ENCODE measurements at places on chromosomes 3 and 15.
A peak's percentile ranks its signal among the peaks of the same experiment; 100 is the strongest.

- no peak for DNase-seq
Observed at GRCh38 chr3:151156618-151157216, 46.3 kb downstream of the GPR171 start.

DNA sequence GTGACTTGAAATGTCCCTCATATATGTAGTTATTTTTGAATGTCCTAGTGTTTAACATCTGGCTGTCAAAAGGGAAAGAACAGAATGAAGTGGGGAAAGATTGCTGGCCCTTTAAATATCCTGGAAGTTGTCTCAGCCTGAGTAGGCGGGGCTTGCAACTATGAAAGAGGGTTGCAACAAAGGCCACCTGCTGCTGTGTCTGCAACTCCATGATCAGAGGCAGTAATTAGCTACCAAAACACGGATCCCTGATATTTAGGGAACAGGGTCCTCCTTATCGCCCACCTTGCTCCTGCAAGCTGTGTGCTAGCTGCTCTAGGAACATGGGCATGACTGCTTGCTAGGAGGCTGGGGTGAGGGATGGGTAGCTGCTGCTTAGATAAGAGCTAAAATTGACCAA, 100.2 kb upstream of the CFAP20DC start:
- DNase-seq: no peak

DNA sequence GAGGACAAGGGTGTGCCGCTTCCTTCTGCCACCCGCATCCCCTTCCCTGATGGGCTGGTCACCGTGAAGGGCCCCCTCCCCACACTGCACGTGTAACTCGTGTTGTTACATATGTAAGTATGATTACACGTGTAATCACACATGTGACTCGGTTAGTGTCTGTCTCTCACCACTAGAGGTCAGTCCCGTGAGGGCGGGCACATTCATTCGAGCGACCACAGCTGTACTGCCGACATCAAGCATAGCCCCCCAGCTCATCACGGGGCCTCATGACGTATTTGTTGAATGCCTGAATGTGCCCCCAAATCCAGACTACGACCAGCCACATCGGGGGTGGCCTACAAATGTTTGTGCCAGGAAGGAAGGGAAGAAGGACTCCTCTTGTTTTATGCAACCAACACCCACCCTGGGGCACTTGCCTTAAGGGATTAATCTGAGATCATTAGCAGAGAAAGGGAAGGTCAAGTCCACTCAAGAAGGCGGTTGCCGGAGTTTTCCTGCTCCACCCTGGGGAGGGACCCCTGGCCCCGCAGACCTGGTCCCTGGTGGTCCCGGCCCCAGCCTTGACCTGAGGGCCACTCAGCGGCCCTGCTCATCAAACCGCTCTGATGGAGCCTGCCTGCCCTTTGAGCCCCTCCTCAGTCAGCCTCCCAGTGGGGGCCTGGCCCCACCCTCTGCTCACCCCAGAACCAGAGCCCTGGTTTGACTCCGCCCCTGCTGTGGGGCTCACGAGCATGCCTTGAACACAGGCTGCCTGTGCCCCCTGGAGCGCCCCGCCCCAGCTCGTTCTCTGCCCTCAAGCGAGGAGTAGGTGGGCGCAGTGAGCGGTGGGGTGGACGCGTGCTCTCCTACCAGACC, 52.8 kb downstream of the RGMA start:
- peak; percentile 35 for DNase-seq

DNA sequence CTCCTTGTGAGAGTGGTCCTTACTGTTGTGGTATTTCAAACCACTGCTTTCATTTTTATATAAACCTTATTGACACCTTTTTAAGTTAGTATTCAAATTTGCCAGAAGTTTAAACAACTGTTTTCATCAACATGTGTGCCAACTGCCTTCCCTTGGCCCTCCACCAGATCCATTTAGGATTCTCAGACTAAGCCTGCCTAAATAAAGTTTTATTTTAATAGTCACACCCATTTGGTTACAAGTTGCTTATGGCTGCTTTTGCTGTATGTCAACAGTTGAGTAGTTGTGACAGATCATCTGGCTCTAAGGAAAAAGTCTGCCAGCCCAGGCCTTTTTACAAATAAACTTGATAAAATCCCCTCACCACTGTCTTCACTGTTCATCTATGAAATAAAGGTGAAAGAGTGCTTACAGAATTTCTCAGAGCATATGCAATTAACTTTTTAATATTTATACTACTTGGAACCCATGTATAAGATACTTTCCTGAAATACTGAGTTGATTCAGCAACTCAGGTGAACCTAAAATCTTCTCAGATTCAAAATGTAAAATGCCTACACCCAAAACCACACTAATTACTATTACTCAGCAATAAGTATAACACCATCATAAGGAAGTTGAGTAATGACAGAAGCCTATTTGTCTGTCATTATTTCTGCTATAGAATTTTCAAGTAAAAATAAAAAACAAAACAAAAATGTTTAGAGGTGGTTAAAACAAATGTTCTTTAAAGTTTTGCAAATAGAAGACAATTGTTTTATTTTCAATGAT, 35.1 kb downstream of the PEAK1 start:
- DNase-seq: no peak

DNA sequence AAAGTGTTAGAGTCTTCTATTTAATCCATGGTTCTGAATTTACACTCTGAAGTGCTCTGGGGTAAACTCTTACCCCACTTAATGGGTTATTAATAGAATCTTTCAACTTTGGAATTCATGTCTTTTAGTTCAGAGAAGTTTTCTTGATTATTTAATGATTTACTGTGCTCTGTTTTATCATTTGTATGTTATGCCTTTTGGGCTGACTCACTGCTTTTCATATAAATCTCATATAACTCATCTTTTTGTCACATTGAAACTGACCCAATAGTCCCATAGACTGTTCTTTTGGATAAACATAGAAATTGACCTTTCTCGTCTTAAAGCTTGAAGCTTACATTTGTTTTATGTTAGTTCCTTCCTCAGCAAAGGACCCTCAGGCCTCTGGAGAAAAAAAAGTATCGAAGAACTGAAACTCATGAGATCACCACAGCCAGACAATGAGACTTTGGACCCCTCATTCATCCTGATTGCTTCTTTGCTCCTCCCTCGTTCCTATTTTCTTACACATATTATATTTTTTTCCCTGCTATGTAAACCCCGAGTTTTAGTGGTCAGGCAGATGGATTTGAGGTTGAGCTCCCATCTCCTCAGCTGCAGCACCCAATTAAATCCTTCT, 229.1 kb upstream of the CBLB start:
- no peak for DNase-seq

DNA sequence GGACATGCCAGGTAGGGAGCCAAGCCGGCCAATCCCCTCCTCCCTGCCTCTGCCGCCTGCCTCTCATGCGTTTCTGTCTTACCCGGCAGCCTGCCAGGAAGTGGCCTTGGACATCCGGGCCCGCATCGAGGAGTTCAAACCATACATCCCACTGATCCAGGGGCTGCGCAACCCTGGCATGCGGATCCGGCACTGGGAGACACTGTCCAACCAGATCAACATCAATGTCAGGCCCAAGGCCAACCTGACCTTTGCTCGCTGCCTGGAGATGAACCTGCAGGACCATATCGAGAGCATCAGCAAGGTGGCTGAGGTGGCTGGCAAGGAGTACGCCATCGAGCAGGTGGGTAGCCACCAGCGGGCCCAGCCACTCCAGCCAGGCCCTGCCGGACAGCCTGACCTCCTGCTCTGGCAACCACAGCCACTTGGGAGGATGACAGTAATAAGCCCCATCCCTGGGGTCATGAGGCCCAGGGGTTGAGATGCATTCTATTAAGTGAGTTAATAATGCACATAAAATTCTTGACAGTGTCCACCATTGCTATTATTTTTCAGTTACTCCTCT, 37.3 kb downstream of the DNAH1 start:
- no peak for DNase-seq

DNA sequence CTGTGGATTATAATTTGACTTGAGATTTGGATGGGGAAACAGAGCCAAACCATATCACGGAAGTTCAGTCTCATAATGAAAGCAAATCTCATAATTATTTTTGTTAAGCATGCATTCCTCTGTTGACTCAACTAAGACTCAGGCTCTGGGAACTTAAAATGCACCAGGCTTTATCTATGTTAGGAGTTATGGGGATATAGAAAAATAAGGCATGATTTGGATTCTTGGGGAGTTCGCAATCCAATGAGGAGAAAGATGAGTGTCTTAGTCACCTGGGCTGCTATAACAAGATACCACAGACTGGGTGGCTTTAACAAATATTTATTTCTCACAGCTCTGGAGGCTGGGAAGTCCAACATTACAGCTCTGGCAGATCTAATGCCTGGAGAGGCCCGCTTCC, 89.4 kb upstream of the TJP1 start:
- no peak for DNase-seq

DNA sequence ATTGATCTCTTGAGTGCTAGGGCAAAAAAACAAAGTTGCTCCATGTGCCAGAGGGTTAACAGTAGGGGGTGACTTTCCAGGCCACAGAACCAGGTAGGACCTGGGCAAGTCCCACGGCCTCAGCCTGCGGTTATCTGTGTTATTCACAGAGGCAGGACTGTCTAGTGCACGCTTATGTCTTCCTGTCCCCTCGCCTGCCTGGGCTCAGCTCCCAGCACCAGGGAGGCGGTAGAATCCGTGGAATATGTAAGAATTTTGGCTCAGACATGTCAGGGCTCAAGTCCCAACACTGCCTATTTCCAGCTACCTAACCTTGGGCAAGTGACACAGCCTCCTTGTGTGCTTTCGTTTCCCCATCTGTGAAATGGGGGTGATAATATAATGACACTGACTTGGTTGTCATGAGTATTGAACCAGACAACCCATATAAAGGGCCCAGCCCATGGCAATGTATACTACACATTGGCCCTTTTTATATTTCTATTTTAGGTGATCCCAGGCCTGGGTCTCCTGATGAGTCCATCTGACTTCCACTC, 44.3 kb upstream of the FLNB start:
- no peak for DNase-seq

GRCh38 chr3:45525920-45526203, 68.7 kb upstream of the LIMD1 start:
- no peak for DNase-seq

DNA sequence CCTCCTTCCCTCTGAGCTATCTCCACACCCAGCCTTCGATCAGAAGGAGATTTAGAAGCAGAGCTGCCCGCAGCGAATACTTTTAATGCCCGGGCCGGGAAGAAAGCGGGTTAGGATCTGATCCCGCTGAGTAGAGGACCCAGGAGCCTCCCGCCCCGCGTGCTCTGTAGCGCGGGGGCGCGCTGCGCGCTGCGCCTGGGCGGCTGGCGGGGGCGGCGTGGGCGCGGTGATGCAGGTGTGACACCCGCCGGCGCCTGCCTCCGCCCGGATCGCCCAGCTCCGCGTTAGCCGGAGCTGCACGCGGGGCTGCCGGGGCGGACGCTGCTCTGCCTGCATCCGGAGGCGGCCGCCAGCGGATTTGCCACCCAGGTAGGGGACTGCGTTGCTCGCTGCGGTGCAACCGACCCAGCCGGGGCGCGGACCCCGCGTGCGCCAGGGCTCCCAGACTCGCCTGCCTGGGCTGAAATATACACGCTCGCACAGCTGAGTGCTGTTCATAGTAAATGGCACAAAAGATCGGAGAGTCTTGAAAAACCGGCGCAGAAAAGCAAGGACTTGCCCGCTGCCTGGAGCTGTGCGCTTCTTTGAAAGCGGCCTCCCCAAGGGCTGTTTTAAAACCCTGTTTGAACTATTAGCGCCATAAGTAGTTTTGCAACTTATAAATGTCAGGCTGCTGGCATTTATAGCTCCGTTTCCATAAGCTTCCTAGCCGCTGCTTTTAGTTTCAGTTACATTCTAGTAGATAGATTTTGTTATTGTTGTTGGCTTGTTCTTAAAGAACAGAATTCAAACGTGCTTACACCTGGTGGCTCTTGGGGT, at the start of gene SV2B:
SV2B (plus strand) TSS at position 263 of the 819 bp plus-strand sequence. CDS start 126,007 bp downstream, outside the sequence.
- DNase-seq: peak; percentile 24

- no peak for DNase-seq
Observed at GRCh38 chr3:73319179-73319769, 257.8 kb downstream of the EBLN2 start.

Measured in activated CD4-positive, alpha-beta T cell treated with anti-CD3 and anti-CD28 coated beads, Interleukin-2, amount 50 U/mL, for 1 hour (primary cell).